ENCODE measurements at places on chromosomes 3 and 15.

DNA sequence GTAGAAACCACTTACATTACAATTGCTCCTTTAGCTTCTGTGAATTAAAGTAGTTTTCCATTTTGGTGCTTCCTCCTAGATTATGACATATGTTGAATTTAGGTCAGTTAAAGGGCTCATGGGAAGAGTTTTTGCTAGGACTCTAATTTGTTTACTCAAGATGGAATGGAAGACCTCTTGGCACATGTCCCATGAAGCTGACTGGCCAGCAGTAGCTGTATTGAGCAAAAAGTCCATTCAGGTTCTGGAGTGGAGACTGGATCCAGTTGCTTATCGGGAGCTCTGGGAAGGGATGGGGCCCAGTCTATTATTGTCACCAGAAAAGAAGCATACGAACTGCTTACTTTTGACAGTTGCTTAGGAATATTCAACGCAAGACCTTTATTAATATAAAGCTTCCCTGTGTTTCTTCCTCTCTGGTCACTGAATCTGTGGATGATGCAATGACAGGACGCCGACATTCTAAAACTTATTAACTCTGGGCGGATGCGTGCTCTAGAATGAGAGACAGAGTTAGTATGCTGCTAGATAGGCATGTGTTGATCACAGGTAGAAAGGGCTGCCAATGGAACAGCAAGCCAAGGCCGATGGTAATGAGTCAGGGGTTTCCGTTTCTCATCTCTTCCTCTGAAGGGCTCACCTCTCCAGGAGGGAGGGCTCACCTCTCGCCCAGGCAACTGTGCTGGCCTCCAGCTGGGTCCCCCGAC is 155.8 kb downstream of the NR1D2 start:
- DNase-seq, result no peak

- no peak for DNase-seq
Measured at GRCh38 chr3:128807186-128807830, 72.1 kb upstream of the ACAD9 start.

DNA sequence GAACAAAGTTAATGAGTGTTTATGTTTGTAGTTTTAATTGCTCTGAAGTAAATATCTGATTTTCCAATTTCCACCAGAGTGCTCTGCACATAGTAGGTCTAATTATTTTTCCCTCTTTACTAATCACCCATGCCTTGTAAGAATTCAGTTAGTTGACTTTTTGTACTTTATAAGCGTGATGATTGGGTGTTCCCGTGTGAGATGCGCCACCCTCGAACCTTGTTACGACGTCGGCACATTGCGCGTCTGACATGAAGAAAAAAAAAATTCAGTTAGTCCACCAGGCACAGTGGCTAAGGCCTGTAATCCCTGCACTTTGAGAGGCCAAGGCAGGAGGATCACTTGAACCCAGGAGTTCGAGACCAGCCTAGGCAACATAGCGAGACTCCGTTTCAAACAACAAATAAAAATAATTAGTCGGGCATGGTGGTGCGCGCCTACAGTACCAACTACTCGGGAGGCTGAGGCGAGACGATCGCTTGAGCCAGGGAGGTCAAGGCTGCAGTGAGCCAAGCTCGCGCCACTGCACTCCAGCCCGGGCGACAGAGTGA is 507 bp upstream of the VHL start:
- DNase-seq, result no peak

DNA sequence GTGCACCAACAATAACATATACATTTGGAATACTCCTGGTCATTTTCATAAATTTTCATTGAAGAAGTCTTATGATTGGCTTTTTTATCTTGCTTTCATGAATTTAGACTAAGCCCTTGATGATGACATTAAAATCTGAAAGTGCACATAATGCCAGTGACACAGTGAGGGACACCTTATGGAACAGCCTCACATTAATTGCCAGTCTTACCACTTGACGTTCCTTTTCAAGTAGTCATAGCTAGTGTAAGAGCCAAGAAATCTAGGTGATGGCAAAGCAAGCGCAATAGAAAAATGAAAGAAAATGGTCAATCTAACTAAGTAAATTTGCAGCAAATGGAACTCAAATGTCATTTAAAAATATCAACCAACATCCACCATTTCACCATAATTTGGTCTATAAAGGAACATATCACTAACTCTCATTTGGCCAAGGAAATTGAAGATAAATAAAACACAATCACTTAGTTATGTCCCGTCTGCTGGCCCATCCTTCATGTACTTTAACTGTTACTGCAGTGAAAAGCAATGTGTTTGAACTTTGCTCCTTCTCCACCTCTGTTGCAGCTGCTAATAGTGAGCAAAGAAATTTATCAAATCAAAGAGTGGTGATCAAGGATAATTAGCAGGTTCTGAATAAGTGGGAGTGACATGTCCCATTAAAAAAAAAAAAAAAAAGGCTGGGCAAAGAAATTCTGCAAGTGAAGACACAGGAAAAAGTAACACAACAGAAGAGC is 110.0 kb downstream of the TJP1 start:
- DNase-seq, result no peak

DNA sequence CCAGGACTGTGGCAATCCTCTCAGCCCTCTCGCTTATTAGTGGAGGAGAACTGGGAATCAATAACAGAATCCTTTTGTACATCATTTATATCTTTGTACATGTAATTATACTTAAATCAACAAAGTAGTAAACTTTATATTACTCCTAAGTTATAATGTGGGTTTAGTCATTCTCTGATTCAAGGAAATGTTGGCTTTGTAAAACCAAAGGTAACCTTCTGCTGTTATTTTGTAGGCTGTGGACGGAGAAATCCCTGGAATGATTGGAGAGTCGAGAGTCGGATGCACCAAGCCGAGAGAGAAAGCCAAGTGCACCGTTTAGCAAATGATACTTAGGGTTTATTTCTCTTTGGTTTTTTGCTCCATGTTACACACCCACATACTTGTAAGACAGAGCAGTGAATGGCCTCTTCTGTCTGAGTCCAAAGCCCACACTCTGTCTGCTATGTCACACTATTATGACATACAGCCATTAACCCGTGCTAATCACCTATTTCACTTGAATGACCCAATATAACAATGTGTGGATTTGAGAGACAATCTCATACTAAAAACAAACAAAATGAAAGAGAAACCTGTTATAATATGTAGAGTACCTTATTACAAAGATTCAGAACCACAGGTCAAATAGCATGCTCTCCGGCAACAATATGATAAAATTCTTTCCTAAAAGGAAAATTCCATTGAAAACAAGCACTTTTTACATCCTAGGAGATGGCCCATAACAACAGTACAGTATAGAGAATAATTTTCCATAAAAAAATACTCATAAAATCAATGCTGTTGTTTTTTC is 72.2 kb downstream of the MECOM start:
- no peak for DNase-seq

GRCh38 chr15:69509131-69509530 is 56.5 kb downstream of the RPLP1 start:
- DNase-seq, result no peak

- DNase-seq, result no peak
Measured at GRCh38 chr3:115226844-115227445, 79.9 kb upstream of the ZBTB20 start.
